Hepatocyte (in vitro differentiated cells): ENCODE measurements at places on chromosomes 7 and 10.

GRCh38 chr10:105023211-105024111 lies 382.4 kb downstream of the SORCS3 start:
- no peak for DNase-seq

DNA sequence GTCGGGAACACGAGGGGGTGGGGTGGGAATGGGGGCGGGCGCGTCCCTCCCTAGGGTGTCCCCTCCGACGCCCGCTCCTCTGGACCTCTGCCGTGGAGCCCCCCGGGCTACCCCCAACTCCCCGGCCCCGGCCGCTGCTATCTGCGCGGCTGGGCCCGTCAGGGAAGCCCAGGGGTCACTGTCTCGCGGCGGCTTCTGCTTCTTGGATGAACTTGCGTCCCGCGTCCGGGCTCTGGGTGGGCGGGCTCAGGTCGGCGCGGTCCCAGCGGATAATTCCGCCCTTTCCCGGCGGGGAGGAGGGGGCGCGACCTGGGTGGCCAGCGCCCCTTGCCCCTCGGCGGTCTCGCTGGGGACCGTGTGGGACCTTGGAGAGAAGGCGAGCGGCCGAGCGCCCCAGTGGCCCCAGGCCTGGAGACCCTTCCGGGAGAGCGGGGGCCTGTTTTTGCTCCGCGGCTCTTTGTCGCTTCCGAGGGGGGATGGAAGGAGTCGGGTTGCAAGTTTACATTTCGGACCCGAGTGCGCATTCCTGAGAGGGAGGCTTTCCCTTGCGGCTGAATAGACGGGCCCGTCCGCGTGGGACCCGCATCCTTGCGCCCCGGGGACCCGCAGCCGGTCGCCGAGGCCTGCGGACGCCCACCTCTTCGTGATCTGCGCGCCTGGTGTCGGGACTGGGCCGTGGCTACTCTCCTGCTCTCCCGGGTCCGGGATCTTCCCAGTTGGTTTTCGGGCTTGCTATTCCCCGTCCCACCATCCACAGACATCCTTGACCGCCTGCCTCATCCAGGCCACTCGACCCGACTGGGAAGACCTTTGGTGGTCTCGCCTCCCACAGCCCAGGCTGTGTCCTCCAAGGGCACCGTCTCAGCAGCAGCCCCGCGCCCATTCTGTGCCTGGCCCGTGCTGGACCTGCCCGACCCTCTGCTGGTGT lies 812 bp downstream of the DOCK1 start:
- peak; percentile 56 for DNase-seq

GRCh38 chr10:125479059-125479458 lies 203.9 kb downstream of the TEX36 start:
- DNase-seq: no peak

DNA sequence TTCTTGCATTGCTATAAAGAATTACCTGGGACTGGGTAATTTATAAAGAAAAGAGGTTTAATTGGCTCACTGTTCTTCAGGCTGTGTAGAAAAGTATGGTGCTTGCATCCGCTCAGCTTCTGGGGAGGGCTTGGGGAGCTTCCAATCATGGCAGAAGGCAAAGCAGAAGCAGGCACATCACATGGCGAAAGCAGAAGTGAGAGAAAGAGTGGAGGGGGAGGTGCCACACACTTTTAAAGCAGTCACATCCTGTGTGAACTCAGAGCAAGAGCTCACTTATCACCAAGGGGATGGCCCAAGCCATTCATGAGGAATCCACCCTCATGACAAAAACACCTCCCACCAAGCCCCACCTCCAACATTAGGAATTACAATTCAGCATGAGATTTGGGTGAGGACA lies 303.5 kb downstream of the OTUD1 start:
- no peak for DNase-seq

DNA sequence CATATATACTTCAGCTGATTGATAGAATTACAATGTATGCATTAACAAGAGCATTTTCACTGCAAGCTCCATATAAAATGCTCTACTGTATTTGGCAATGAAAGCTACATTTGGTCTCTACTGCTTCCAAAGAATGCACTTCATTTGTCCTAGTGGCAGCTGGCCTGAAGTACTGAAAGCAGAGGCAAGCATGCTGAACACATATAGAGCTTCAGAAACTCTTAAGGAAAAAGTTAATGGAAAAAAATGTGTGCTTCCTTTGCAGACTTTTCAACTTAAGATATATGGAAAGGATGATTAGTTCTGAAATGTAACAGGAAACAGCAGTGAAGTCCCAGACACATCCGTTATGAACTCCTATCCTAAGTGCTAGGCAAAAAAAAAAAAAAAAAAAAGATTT lies 537.1 kb upstream of the POM121L12 start:
- DNase-seq: no peak

GRCh38 chr10:114767986-114768821 lies 53.4 kb upstream of the FHIP2A start:
- DNase-seq: peak; percentile 59

- no peak for DNase-seq
Measured at GRCh38 chr7:117194445-117194844, 128.4 kb downstream of the WNT2 start.

GRCh38 chr10:123808286-123808685 lies 83.3 kb downstream of the CPXM2 start:
- DNase-seq: no peak

- no peak for DNase-seq
Measured at GRCh38 chr7:77933394-77933793, 134.8 kb downstream of the PHTF2 start.

- no peak for DNase-seq
Measured at GRCh38 chr7:132578050-132578370, 1.7 kb upstream of the PLXNA4 start.
